Activated CD4-positive, CD25-positive, alpha-beta regulatory T cell treated with anti-CD3 and anti-CD28 coated beads, Interleukin-2, amount 50 U/mL, for 24 hours (primary cell): ENCODE measurements at places on chromosomes 13 and 19.

DNA sequence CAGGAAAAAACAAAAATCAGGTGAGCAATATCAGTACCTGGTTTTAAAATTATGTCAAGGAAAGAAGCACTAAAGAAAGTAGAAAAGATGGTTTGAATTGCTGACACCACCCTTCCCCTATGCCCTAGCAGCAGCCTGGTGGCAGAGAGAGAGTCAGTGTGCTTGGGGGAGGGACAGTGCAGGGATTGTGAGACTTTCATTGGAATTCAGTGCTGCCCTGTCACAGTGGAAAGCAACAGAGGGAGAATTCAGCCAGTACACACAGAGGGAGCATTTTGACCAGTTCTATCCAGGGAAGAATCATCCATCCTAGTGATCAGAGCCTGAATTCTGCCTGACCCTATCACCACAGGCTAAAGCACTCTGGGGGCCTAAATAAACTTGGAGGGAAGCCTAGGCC is 222.4 kb upstream of the PCDH17 start:
- ATAC-seq: no peak

DNA sequence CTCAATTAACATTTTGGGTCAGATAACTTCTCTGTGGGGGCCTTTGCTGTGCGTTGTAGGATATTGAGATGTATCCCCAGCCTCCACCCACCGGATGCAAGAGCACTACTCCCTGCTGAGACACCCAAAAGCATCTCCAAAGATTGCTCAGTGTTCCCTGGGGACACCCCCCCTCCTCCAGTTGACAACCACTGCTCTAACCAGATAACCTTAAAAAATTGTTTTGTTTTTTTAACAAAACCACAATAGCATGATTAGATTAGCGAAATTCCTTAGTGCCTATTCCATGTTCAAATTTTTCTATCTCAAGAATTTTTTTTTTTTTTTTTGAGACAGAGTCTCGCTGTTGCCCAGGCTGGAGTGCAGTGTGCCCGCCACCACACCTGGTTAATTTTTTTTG is 2.6 kb upstream of the EPN1 start:
- ATAC-seq: no peak

- no peak for ATAC-seq
Measured at GRCh38 chr19:6580313-6580712, 10.6 kb downstream of the CD70 start.

GRCh38 chr19:56993851-56994250 is 125.9 kb upstream of the USP29 start:
- ATAC-seq: no peak

GRCh38 chr19:17138937-17139598 is 63.5 kb downstream of the MYO9B start:
- no peak for ATAC-seq

GRCh38 chr13:84609716-84610115 is 727.4 kb upstream of the SLITRK1 start:
- ATAC-seq: no peak

DNA sequence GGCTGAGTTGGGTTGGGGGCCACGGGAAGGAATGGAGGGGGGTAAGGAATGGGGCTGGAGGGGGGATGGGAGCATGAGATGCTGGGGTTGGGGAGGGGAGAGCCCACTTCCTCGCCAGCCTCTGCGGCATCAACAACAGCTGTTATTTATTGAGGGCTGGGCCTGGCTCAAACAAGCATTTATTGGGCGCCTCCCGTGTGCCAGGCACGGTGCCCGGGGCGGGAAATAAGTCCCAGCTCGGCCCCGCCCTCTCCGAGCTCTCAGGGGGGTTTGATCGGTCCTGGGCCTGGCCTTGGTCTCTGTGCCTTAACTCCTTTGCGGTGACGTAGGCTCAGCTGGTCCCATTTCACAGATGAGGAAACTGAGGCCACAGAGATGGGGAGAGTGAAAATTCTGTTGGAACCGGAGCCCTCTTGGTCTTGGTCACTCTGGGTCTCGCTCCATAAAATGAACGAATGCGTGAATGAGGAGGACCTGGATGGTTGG is 919 bp upstream of the ADAMTS10 start:
- ATAC-seq: no peak

- no peak for ATAC-seq
Measured at GRCh38 chr19:18415178-18415867, 3.9 kb upstream of the SSBP4 start.

DNA sequence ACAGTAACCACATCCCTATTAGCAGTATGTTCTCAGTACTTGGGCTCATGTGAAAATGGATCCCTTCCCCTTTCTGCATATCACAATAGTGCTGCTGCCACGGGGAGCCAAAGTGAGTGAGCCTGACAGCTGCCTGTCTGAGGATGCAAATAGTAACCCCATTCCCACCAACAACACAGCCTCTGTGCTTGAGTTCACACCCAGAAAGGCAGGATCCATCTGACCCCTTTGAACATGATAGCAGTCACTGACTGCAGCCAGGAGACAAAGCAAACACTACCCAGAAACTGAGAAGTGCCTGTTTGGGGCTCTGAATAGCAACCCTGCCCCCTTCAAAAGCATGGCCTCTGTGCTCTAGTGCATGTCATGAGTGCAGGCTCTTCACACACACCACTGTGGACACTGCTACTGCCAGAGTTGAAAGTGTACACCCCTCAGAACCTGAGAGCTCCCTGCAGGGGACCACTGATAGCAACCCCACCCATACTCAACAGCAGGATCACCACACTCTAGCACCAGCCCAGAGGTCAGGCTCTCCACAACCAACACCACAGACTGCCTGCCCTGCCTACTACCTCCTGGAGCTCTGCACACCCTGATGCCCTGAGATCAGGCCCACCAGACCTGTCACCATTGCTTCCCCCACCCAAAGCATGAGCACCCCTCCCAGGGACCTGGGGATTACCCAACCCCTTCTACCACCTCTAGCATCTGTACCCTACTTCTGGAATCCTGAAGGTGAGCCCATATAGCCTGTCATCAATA is 1563.5 kb upstream of the PRR20A start:
- ATAC-seq: no peak

GRCh38 chr13:111924678-111925075 is 142.3 kb upstream of the SOX1 start:
- no peak for ATAC-seq

DNA sequence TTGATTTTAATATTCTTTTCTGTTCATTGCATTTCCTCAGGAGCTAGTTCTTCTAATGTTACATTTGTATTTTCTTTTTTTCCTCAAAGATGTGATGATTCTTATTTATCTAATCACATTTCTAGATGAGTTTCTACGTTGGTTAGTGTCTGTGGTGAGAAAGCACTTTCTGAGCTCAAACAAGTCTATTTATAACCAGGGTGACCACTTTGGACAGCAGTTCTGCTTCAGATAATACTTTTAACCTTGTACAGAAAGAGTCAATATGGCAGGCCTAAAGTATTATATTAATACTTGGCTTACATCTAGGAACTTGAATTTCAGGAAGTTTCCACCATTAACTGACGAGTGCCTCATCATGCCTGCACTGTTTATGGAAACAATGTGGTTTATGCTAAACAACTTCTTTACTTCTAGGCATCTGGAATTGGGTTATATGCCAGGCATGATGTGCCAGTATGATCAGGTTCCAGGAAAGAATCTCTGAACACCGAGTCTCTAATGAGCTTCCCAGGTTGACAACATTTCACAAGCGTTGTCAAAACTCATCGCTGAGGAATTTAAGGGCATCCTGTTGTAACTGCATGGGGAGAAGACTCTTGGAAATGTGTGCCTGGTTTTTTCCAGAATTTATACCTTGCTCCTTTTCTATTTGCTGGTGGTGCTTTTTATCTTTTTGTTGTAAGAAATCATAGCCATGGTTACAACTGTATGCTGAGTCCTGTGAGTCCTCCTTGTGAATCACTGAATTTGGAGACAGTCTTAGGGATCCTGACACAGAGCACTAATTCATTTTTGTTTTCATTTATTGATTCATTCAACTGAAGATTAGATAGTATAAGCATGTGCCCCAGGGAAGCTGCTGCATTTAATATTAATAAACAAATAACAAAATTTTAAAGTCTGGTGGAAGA is 344.4 kb upstream of the PCDH9 start:
- no peak for ATAC-seq

GRCh38 chr19:44947041-44947581 is 1.3 kb downstream of the APOC2 start:
- ATAC-seq: no peak

DNA sequence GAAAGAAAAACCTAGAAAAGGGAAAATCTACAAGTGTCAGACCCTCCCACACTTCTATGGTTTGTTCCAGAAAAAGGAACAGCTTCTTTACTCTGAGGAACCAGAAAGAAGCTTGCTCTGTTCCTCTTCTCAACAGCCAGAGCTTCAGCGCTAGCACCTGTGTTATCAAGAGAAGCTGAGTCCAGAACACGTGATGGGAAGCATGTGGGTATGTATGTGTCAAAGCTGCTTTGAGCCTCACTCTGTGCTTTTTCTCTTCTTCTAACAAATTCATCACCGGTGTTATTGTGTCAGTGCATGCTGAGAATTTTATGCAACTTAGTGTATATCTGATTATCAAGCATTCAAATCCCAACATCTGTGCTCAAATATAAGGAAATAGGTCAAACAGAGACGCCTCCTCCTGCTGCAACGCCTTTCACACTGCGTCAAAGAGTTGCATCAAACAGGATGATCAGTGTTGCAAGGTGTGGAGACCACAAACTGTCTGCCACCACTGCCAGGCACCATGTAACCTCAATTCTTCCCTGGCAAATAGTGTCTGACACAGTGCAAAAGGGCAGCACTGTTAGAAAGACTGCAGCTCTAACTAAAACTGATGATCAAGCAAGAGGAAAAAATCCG is 83.9 kb downstream of the LRRC63 start:
- peak; percentile 69 for ATAC-seq

DNA sequence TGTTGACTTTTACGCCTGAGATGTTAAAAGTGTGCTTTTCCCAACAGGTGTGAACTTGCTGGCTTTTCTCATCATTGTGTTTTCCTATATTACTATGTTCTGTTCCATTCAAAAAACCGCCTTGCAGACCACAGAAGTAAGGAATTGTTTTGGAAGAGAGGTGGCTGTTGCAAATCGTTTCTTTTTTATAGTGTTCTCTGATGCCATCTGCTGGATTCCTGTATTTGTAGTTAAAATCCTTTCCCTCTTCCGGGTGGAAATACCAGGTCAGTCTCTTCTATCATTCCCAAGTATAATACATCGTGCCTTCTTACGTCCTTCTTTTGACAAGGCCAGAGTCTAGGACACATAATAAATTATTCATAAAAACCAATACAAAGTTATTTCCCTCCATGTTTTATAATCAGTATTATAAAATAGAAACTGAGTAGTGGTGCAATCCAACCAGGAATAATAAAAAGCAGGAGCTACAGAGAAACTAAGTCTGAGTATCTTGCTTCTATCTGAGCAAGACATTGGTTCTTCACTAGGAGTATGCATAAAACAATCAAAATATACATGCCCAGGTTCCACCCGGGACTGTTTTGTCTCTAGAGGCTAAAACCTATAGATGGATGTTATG is 57.9 kb downstream of the RXFP2 start:
- ATAC-seq: no peak

DNA sequence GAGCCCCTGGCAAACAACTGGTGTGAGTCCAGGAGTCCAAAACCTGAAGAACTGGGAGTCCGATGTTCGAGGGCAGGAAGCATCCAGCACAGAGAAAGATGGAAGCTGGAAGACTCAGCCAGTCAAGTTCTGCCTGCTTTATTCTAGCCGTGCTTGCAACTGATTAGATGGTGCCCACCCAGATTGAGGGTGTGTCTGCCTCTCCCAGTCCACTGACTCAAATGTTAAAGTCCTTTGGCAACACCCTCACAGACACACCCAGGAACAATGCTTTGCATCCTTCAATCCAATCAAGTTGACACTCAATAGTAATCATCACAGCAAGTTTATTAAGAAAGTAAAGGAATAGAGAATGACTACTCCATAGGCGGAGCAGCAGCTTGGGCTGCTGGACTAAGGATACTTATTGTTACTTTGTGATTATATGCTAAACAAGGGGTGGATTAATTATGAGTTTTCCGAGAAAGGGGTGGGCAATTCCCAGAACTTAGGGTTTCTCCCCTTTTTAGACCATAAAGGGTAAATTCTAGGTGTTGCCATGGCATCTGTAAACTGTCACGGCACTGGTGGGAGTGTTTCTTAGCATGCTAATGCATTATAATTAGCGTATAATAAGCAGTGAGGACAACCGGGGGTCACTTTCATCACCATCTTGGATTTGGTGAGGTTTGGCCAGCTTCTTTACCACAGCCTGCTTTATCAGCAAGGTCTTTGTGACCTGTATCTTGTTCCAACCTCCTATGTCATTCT is 65.6 kb upstream of the KCTD15 start:
- ATAC-seq: no peak

- ATAC-seq: no peak
Measured at GRCh38 chr13:76286178-76286577, 600.0 kb downstream of the KCTD12 start.

- peak; percentile 70 for ATAC-seq
Measured at GRCh38 chr19:11496391-11497163, 9.1 kb downstream of the ZNF653 start.

DNA sequence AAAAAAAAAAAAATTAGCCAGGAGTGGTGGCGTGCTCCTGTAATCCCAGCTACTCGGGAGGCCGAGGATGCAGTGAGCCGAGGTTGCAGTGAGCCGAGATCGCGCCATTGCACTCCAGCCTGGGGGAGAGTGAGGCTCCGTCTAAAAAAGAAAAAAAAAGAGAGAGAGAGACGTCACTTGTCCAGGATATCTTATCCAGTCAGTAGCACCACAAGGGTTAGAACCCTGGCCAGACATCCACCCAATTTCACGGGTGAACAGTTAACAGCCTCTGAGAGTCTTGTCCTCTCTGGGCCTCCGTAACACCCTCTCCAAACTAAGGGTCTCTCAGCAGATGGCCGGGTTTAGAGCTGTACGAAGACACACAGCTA is 917 bp upstream of the CLPTM1 start:
- ATAC-seq: no peak
